ENCODE measurements at places on chromosomes 3 and 15. TPM values are rescaled to one million over a fixed set of nuclear protein-coding genes. Genes with fewer than 3 reads are reported as not detected.

GRCh38 chr3:106745344-106746168 is 631.7 kb upstream of the CCDC54 start:
- DNase-seq: no peak

DNA sequence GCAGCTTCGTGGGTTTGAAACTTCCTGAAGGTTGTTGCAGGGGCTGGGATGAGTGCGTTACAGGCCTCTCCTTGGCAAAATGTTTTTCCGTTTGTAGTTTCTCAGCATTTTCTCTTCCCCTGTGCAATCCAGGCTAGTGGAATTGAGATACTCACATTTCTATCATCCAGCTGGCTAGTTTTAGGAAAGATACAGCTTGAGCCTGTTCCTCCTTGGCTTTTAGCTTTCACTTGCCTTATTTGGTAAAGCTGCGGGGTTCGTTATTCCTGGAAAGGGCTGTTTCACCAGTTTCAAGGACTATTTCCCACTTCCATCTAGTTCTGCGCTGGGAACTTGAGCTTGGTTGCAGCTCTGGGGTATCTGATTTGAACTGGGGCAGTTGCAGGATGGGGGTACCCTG is 90.3 kb downstream of the ITPR1 start:
- no peak for DNase-seq

GRCh38 chr3:33914731-33915379 is 116.4 kb downstream of the PDCD6IP start:
- DNase-seq: no peak

GRCh38 chr3:126995926-126996512 is 13.1 kb downstream of the PLXNA1 start:
- DNase-seq: no peak

- DNase-seq: no peak
Observed at GRCh38 chr3:76096836-76097588, 311.7 kb upstream of the ZNF717 start.

AMIGO3 gene
- total RNA-seq: not detected

NAA80 gene
- 44.7 TPM for total RNA-seq

CPEB1 gene
- total RNA-seq: 1.3 TPM

CPA3 gene
- total RNA-seq: 0.33 TPM

Data from T-cell (primary cell).